Esophagus squamous epithelium (tissue), 5 donors: ENCODE measurements at places on chromosomes 4 and X.

DNA sequence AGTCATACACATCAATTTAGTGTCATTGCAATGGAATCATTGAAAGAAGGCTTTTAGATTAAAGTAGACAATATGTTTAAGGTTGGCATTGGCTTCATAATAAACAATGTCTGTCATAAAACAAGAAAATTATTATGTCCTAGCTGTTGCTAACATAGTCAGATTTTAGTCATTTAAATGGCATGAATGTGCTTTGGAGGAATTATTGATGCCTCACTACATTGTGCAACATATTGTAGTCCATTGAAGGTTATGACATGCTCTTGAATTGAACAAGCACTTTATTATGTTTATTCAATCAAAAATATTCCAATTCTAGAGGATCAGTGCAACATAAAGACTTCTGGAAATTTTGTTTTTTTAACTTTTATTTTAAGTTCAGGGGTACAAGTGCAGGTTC lies 489.8 kb upstream of the AMOT start:
- no peak for DNase-seq

- no peak for DNase-seq
Observed at GRCh38 chrX:50978920-50979682, 68.6 kb downstream of the BMP15 start.

- DNase-seq = no peak
Observed at GRCh38 chr4:73068491-73069337, 802 bp downstream of the COX18 start.

GRCh38 chr4:65917486-65917885 lies 247.2 kb upstream of the EPHA5 start:
- no peak for DNase-seq

- DNase-seq = no peak
Observed at GRCh38 chr4:145954924-145955339, 16.3 kb upstream of the ZNF827 start.

DNA sequence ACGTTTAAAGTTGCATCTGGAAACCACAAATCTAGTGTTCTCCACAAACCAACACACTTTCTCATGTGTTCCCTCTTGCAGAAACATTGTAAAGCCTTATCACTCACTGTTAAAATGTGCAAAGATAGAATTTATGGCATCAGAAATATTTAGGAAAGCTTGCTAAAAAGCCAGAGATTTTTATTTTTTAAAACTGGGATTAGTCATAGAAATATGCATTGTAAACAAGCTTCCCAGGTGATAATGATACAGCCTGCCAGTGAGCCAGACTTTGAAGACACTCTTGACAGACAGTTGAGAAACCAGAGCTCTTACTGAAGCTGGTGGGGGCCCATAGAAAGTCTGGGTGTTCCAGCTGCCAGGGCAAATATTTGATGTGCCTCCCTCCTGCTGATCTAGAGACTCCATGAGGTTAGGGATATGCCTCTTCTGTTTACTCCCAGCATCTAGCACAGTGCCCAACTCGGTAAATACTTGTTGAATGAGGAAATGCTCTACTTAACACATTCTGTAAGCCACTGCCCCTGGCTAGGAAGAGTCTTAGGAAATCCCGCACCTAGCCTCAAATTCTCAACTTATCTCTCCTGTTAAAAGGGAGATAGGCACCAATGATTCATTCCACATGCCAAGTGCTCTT lies 179.0 kb upstream of the RASGEF1B start:
- DNase-seq = no peak

- DNase-seq = no peak
Observed at GRCh38 chr4:16140879-16141249, 57.0 kb upstream of the PROM1 start.

- DNase-seq = no peak
Observed at GRCh38 chrX:17597836-17598439, 139.4 kb upstream of the SCML1 start.

DNA sequence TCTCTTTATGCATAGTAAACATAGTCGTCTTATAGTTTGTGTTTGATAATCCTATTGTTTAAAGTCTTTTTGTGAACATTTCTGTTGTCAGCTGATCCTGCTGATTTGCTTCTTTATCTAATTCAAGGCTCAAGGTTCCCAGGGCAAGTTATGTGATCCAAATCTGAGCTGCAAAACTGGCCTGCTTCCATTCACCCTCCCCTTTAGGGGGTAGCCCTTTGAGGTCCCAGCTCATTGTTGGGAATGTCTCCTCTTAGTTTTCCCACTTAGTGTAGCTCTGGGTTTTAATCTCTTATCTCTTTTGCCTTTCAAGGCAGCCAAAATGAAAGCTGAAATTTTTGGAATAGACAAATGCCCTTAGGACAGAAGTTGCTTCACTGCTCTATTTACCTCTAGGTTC lies 40.2 kb upstream of the MAGED1 start:
- no peak for DNase-seq

- DNase-seq = no peak
Observed at GRCh38 chrX:107576841-107577240, 51.5 kb upstream of the PRPS1 start.

GRCh38 chr4:124111922-124112321 lies 600.6 kb downstream of the ANKRD50 start:
- no peak for DNase-seq

GRCh38 chr4:115687052-115687755 lies 573.8 kb upstream of the NDST4 start:
- DNase-seq = no peak

DNA sequence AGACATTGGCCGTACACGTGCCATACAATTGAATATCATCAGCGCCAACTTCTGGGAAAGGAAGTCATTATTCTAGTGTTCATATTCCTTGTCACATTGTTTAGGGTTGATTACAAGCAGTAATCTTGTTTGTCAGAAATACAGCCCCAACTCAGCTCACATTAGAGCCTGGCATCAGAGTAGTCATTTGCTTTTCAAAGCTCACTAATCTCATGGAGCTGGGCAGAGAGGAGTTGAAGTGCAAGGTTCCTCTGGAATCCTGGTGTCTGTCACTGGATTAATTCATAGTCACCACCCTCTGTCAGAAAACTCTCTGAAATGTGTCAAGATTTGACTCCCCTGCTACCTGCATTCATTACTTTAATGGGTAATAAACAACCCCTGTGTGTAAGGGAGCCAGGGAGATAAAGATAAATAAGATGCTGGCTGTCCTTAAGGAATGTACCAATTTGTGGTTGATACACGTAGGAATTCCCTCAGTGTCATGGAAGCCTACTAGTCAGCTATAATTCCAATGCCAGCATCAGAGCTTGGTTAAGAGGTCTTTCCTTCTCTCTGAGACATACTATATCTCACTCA lies 43.7 kb upstream of the S100G start:
- DNase-seq = no peak

- no peak for DNase-seq
Observed at GRCh38 chr4:184803874-184804273, 21.9 kb downstream of the ACSL1 start.

DNA sequence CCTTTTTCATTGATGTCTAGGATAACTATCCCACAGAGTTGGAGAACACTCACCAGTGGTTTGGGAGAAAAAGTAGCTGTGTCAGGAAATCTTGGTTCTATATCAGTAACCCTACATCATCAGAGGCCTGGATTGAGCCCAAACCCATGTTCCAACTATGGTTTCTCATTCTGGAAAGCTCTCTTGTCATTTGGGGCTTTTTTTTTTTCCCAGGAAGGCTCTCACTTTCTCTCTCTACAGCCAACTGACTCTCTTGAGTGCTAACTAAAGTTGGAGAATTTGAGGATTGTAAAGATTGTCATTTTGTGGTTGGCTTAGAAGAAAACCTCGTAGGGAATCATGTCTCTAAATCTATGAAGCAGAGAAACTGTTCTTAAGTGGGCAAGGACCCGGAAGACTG lies 228.2 kb upstream of the DIPK2B start:
- no peak for DNase-seq
